ENCODE measurements at places on chromosomes 4 and X.

GRCh38 chrX:12946838-12947544, 27.9 kb upstream of the TMSB4X start:
- DNase-seq: peak; percentile 49

GRCh38 chr4:184734758-184735157, 862 bp upstream of the CENPU start:
- DNase-seq: no peak

DNA sequence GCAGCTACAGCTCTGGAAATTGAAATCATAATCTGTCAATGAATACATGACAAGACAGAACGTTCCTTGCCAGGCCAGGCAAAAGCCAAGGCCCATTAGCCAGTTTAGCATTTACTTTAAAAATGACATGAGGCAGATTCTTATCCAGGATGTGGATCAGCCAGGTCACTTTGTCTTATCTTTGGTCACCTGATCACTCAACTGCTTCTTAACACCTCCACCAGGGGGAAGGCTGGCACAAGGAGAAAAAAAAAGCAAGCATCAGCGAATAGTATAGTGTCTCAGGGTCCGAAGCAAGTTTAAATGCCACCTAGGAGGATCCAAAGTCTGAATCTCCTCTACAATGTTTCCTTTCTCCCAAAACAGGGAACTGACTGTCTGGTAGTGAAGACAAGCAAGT, 18.8 kb downstream of the ATP1B4 start:
- DNase-seq: peak; percentile 30

- DNase-seq: no peak
Observed at GRCh38 chr4:119489305-119489704, 139.3 kb downstream of the PDE5A start.

GRCh38 chrX:43581167-43581566, 74.9 kb upstream of the MAOA start:
- DNase-seq: no peak

DNA sequence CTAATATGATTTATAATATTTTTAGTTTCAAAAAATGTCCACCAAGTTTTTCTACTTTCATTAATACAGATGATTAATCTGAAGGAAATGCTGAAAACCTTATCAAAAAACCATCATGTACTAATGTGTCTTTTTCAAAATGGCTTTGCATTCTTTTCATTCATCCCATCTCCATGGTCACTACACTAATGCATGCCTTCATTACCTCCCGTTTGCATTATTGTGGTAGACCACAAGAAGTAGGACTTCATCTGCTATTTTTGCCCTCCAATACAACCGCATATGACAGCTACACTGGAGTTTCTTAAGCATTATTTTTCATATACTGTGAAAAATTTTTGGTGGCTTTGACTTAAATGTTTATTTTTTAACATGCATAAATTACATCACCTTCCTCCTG, 37.9 kb upstream of the FSTL5 start:
- no peak for DNase-seq

- no peak for DNase-seq
Observed at GRCh38 chr4:86521373-86521969, 72.6 kb upstream of the PTPN13 start.

GRCh38 chr4:174523025-174523693, 871 bp upstream of the HPGD start:
- DNase-seq: no peak

GRCh38 chrX:2231570-2232192, 269.1 kb downstream of the DHRSX start:
- DNase-seq: no peak

- DNase-seq: peak; percentile 78
Observed at GRCh38 chr4:76388160-76388908, 32.6 kb downstream of the CCDC158 start.

DNA sequence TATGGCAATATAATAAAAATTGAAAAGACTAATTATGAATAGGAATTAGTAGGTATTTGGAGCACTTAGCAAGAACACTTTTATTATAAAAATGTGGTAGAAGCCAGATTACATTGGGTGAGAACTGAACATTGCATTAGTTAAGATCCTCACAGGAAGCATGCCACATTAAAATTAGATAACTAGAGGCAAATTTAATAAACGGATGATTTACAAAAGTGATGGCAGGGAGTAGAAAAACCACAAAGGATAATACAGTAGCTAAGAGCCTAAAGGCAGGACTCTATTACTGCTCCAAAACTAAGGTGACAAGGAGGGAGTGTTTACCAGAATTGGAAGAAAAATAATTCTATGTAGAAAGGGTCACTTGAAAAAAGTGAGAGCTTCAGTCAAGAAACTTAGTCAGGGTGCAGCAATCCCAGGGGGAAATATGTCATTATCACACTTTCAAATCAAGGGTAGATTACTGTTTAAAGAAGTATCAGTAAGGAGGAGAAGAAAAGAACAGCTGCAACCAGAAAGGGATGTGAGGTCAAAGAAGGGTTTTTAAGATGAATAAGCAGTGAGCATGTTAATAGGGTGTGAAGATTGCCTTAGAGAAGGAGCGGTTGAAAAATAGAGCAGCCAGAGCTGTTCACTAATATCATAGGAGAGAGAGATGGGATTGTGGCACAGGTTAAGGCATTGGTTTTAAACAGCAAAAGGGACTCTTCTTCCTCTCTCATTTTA, 84.6 kb downstream of the NDST4 start:
- DNase-seq: no peak
